ENCODE measurements at places on chromosomes 6 and 20.
A peak's percentile ranks its signal among the peaks of the same experiment; 100 is the strongest.

GRCh38 chr6:96478695-96479094 is 42.9 kb upstream of the UFL1 start:
- no peak for DNase-seq

GRCh38 chr6:35554811-35555210 is 42.1 kb upstream of the TULP1 start:
- DNase-seq, result no peak

GRCh38 chr20:54356801-54357200 is 118.6 kb upstream of the DOK5 start:
- DNase-seq, result no peak

DNA sequence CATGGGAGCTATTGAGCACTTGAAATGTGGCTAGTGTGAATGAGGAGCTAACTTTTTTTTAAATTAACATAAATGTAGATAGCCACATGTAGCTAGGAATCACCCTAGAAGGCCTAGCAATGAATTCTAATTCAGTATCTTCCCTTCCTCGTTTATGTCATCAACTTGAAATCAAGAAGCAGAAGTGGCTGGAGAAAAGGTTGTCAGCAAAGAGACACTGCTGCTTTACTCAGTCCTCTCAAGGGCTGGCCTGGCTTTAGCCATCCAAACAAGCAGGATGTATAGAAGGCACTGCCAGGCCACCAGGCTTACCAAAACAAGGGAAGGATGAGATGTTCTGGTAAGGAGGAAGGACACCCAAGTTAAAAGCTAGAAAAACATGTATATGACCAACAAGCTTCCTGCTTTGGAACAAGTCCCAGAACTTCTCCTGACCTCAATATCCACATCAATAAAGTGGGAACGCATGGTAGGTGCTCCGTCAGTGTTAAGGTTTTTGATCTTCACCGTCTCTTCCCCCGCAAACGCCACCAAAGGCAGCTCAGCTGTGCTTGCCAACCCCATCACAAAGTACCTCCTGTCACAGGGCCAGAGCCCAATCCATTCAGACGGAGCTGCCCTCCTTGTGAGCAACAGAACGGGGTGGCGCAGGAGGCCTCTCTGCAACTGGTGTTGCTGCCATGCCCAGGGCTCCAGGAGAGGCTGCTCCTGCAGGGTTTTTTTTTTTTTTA is 235.8 kb upstream of the RIN2 start:
- DNase-seq, result no peak

GRCh38 chr6:131400054-131400778 is 172.8 kb upstream of the ARG1 start:
- DNase-seq, result peak; percentile 79

DNA sequence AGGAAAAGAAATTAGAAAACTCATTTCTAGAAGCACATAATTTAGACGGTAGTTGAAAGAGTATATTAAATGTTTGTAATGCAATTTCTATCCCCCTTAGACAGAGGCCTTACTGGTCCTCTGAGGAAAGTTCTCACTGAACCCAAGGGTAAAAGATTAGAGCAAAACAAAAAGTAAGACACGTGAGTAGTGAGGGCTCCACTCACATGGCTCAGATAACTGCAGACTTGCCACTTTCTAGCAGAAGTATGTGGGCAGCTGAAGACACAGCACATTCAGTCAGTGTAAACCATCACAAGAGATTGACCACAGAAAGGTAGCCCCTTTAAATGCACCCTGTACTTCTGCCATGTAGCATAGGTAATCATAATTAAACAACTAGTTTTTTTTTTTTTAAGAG is 193.8 kb downstream of the BTBD9 start:
- no peak for DNase-seq

GRCh38 chr6:34236131-34236442 is 586 bp upstream of the HMGA1 start:
- DNase-seq, result peak; percentile 41

All from osteoblast (primary cell).